Cortex of kidney (tissue), 1 donor: ENCODE measurements at places on chromosomes 11 and 22.

- no peak for DNase-seq
Measured at GRCh38 chr22:34841331-34841771, 224.6 kb upstream of the ISX start.

GRCh38 chr11:134664447-134665187, 252.6 kb upstream of the B3GAT1 start:
- no peak for DNase-seq

- DNase-seq: no peak
Measured at GRCh38 chr22:42132457-42132856, 1.8 kb upstream of the CYP2D6 start.

GRCh38 chr22:30435674-30436126, 10.1 kb downstream of the MTFP1 start:
- no peak for DNase-seq

DNA sequence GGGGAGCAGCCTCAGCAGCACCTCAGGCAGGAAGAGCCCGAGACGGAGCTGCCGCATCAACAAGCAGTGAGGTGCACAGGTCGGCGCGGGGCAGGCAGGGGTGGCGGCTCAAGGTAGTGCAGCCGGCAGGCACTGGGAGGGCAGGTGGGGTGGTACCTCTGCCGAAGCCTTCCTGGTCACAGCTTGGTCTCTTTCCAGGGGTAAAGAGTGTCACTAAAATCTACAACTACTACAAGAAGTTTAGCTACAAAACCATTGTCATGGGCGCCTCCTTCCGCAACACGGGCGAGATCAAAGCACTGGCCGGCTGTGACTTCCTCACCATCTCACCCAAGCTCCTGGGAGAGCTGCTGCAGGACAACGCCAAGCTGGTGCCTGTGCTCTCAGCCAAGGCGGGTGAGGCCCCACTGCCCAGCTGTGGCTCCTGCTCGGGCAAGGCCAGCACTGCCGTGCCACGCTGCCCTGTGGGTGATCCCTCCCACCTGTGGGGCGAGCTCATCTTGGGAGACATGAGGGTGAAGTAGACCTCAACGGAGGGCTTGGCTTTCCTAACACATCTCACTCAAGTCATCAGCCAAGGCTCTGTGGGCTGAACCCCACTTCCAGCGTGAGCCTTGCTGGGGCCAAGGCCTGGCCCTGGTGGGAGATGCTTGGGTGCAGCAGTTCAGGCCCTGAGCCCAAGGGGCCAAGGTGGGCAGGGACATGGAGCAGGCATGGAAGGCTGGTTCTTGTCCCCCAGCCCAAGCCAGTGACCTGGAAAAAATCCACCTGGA, 13.6 kb downstream of the GATD1 start:
- no peak for DNase-seq
